ENCODE measurements at places on chromosomes 2 and 18.

- DNase-seq, result no peak
Measured at GRCh38 chr18:70535041-70535440, 246.2 kb downstream of the SOCS6 start.

- no peak for DNase-seq
Measured at GRCh38 chr18:11366410-11366809, 217.0 kb upstream of the PIEZO2 start.

GRCh38 chr2:24920809-24921441 lies 888 bp upstream of the ADCY3 start:
- no peak for DNase-seq

DNA sequence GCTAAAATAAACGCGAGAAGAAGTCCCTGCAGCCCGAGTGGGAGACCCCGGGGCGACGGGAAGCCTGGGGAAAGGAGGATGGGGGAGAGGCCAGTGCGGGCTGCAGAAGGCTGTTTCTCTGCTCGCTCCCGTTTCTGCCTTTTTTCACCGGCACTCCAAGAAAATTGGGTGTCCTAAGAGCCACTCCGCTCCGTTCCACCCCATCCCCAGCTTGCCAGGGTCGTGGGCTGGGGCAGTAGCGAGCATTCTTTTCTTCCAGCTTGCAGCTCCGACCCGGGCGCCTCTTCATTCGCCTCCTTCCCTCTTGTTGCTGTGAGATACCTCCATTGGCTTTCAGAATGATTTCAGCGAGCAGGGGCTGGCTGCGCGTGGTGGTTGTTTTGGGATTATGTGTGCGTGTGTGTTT lies 1.1 kb downstream of the HOXD3 start:
- no peak for DNase-seq

- no peak for DNase-seq
Measured at GRCh38 chr2:89848763-89849368, 1157.4 kb downstream of the RPIA start.

- no peak for DNase-seq
Measured at GRCh38 chr18:63195326-63196159, 124.0 kb downstream of the BCL2 start.

DNA sequence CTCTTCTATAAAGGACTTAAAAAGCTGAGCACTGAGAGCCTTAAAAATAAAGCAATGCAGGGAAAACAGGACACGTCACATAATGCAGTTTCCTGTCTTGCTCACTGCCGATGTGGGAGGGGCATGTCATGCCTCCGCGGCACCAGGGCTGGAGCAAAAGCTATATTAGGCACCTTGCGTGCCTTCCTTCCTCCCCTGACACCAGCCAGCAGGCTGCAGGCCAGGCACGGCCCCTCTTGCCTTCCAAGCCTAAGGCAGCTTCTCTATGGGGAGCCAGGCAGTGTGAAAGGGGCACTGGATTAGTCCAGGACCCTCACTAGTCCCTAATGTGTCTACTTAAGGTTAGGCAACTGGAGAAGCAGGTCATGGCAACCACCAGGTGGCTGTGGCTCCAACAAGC lies 26.3 kb downstream of the MRPL35 start:
- DNase-seq, result no peak

- no peak for DNase-seq
Measured at GRCh38 chr18:8767340-8767739, 62.0 kb downstream of the MTCL1 start.

GRCh38 chr2:64574871-64575270 lies 50.7 kb downstream of the AFTPH start:
- DNase-seq, result no peak

- DNase-seq, result no peak
Measured at GRCh38 chr2:144832048-144832447, 312.1 kb upstream of the ZEB2 start.

- no peak for DNase-seq
Measured at GRCh38 chr2:3742743-3743508, 39.6 kb downstream of the DCDC2C start.

DNA sequence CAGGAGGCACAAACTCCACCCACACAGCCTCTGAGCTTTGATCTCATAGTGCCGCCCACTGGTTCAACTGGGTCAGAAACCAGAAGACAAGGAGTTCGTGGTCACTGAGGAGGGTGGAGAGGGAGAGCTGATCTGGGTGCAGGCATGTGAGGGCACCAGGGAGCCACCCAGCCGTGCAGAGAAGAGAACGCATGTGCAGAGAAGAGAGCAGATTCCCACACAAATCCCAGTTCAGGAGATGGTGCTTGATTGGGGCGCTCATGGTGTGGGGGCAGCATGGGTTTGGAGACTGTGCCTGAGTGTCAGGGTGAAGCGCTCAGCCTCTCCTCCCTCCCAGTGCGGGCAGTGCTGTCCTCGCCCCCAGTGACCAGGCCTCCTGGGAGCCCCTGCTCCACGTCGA lies 375.2 kb upstream of the MYT1L start:
- DNase-seq, result no peak

GRCh38 chr18:24656551-24657443 lies 196.4 kb downstream of the HRH4 start:
- DNase-seq, result no peak

DNA sequence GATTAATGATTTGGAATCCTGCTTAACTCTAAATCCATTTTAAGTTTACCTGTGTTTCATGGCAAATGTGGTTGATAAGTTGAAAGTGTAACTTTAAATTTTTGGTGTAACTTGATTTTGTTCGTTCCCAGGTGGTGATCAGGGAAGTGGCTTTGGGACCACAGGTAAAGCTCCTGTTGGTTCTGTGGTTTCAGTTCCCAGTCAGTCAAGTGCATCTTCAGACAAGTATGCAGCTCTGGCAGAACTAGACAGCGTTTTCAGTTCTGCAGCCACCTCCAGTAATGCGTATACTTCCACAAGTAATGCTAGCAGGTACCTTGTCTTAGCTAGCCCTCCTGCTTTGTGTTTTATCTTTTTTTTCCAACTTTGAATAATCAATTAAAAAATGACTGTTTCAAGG lies 62.8 kb downstream of the AGFG1 start:
- DNase-seq, result no peak

DNA sequence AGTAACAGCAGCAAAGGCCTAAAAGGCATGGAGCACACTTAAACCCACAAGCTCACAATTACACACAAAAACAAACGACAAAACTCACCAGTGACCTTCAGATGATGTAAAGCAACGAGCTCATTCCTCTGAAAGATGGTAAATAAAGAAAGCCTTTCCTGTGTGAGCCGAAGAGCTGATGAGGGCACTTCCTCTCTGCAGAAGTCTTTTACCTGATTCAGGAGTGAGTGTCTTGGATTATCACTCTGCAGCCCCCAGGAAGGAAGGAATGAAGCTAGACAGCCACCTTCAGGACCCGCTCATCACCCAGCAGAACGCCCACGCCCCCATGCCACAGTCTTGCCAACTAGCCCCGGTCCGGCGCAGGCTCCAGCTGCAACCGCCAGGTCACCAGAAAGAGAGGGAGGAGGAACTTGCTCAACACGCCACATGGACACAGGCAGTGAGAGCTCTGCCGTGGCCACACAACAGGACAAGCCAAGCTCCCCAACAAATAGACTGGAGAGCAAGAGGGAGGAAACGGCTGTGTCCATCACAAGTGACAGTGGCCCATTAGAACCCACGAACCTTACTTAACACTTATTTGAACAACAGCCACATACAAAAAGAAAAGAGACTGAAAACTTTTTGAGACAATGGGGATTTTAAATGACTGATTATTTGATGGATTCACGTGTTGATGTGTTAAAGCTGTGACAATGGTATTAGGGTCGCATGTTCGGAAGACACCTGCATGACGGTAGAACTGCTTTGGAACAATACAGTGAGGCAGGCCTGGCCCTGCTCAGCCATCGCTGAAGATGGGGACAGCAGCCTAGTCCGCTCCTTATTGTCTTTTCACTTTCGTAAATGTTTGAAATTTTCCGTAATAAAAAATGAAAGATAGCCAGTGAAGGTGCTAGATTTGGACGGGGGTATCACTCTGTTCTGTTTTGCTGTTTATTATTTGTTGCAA lies 127.3 kb downstream of the HDAC4 start:
- DNase-seq, result no peak

DNA sequence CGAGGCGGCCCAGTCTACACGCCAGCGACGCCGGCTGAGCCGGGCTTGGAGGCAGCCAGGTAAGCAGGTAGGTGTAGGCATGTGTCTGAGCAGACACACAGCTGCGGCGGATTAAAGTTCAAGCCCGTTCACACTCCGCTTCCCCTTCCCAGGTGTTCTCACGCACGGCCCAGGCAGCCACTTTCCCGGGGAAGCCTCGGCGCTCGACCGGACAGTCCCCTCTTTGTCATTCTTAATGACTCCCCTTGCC lies 367 bp downstream of the TGFA start:
- DNase-seq, result no peak

DNA sequence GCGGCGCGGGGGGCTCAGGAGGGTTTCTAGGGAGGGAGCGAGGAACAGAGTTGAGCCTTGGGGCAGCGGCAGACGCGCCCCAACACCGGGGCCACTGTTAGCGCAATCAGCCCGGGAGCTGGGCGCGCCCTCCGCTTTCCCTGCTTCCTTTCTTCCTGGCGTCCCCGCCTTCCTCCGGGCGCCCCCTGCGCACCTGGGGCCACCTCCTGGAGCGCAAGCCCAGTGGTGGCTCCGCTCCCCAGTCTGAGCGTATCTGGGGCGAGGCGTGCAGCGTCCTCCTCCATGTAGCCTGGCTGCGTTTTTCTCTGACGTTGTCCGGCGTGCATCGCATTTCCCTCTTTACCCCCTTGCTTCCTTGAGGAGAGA lies 5.2 kb downstream of the PROC start:
- DNase-seq, result no peak

- DNase-seq, result no peak
Measured at GRCh38 chr2:98484652-98485452, 40.2 kb downstream of the INPP4A start.

DNA sequence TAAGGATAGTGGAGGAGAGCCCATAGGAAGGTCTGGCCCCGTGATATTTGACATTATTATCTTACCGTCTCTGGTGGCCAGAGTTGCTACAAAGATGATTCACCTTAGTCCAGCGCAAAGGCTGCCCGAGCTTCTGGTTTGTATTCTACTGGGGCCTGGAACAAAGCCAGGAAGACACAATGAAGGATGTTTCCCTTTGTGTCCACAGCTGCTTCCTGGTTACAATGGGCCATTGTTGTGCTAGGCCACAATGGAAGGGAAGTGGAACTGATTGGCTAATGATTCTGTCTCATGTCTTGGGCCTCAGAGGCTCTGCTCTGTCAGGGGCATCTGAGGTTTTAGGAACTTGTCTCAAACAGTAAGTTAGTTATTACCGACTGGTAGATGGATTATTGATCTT lies 132.2 kb downstream of the TDRD15 start:
- DNase-seq, result no peak

- no peak for DNase-seq
Measured at GRCh38 chr2:240077442-240077841, 24.1 kb upstream of the OR6B3 start.

DNA sequence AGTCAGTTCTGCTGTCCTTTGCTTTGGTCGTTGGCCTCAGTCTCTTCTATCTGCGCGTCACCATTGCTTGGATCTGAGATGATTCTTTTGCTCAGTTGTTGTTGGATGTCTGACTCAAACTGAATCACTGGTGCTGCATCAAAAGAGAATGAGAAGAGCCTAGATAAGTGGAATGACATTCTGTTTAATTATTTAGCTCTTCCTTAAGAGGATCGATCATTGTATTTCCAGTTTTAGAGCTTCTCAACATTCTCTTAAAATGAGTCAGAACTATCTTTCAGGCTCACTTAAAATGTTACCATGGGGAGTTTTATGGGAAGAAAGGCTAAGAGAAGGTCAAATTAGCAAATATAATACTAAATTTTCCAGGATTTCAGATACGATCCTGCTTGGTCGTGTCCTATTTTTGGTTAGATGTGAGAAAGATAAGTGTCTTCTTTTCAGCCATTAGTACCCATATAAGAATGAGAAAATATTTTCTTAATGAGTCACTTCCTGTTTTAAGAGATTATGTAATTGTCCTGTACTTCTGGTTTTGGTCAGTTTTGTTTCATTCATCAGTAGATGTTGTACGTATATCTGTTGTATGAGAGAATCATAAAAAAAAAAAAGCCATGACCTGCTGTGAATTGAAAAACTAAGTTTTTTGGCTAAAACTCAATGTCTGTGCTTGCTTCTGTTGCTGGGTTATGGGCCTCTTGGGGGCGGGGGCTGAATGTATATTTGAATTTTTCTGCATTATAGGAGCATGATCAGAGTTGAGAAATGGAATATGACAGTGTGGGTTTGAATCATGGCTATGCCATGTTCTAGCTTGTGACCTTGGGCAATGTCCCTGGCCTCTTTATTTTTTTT lies 31.6 kb upstream of the CASP10 start:
- no peak for DNase-seq

- DNase-seq, result peak; percentile 55
Measured at GRCh38 chr2:111168528-111169239, 48.0 kb downstream of the BCL2L11 start.

DNA sequence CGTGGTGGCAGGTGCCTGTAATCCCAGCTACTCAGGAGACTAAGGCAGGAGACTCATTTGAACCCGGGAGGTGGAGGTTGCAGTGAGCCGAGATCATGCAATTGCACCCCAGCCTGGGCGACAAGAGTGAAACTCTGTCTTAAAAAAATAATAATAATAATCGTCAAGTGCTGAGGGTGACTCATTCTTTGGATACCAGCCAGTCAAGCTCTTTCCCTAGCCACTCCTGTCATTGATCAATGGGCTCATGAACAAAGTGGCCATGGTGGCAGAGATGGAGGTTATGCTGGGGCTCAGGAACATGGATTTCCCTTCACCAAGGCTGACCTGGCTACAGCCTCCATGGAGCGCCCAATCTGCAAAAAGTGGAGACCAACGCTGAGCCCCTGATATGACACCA lies 94.5 kb upstream of the HAAO start:
- no peak for DNase-seq

DNA sequence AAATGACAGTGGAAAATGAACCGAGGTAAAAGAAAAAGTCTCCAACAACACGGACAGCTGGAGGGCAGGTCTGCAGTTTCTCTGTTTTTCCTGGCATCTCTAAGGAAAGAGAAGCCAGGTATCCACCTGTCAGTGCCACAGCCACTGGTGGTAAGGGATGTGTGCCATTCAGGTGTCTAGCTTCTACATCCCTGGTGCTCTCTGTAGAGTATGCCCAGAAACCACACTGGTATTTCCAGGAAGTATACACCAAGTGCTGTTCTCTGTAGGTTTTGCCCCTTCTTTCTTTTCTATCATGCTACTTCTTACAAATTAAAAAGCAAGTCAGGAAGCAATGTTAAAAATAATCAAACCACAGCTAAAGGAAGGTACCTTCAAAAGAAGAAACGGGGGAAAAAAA lies 7.6 kb upstream of the AGFG1 start:
- DNase-seq, result no peak

GRCh38 chr2:169849710-169850109 lies 22.5 kb downstream of the UBR3 start:
- DNase-seq, result no peak

Data from stimulated activated CD8-positive, alpha-beta memory T cell treated with anti-CD3 and anti-CD28 coated beads, Interleukin-15, amount 100 ng/mL, for 4 hours (primary cell).